ENCODE measurements at places on chromosomes 3 and 15.

DNA sequence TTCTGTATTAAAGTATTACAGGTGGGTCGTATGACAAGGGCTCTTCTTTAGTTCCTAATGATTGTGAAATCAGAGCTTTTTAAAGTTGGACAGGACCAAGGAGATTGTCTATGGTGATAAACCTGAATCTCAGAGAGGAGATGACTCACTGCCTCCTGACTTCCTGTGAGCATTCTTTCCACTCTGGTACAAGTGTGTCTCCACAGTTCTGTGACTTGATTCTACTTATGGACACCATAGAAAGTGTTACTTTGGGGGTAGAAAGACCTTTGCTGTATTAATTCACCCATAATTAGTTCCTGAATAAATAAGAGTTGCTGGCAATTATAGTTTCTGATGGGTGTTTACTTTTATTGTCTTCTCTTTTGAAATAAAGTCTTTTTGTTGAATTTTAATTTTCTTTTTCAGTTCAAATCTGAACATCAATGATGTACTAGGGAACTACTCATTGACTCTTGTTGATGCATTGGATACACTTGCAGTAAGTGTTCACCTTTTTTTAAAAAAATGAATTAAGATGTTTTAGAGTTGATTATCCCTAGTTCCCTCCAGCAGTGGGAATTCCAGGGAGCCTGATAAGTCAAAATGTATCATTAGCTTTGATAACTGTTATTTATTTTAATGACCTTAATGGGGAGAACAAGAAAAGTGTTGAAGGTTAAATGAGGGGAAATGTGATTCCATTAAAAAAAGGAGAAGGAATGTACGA is 7.4 kb downstream of the EDEM1 start:
- no peak for DNase-seq

DNA sequence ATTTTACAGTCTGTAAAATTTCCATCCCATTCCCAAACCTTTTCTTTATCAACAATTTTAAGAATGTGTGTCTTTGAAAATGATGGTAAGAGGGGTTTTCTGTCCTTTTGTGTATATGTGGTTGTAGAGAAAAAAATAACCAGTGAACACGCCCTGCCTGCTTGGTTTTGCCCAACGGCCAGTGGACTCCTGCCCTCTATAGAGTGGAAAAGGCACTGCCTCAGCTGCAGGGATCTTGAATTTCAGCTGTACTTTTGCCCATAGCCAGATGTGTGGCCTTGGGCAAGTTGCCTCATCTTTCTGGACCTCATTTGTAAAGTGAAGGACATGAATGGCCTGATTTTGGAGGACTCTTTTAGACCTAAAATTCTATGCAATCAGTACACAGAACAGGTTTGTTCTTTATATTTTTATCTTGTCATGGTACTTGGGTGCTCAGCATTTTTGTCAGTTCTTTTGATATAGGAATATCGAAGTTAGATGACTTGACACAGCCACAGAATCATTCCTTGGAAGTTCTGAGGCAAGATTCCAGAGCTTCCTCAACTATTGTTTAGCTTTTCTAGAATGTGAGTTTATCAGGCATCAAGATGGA is 81.0 kb downstream of the CLDN11 start:
- no peak for DNase-seq

DNA sequence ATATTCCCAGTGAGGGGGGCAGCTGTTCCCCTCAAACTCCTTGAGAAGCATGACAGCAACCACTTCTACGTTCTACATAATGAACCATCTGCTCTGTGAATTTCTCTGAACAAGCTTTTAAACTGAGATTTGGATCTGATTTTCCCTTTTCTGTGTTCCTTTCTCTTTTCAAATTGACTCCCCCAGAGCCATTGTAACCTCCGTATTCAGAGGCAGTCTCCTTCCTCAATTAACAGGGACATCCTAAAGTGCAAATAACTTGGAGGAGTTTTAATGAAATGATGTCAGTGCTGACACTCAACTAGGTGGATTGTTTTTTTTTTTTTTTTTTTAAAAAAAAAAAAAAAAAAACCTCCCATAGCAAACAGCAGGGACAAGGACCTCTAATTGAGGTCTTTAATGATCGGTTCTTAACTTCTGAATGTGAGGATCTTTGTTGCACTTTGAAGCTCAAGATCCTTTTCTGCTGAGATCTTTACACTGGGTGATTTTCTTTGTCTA is 48.8 kb downstream of the ADAMTS9 start:
- no peak for DNase-seq

- DNase-seq = no peak
Measured at GRCh38 chr3:128269006-128269775, 115.9 kb downstream of the EEFSEC start.

GRCh38 chr15:47746516-47746915 is 29.2 kb downstream of the SEMA6D start:
- no peak for DNase-seq

DNA sequence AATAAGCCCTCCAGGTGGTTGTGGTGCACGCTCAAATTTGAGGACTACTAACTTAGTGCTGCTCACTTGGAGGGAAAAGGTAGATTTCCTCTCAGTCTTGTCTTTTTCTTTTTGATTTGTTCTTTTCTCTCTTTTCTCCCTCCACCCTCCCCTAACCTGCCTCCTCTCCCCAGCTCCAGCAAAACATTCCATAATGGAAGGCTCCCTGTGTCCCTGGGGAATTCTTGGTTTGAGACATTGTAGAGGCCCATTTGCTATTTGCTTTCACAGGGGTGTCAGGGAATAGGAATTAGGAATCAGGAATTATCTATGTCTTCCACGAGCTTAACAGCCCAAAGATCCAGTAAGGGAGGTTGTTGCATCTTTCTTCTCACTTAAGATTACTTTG is 136.8 kb upstream of the UMPS start:
- no peak for DNase-seq

DNA sequence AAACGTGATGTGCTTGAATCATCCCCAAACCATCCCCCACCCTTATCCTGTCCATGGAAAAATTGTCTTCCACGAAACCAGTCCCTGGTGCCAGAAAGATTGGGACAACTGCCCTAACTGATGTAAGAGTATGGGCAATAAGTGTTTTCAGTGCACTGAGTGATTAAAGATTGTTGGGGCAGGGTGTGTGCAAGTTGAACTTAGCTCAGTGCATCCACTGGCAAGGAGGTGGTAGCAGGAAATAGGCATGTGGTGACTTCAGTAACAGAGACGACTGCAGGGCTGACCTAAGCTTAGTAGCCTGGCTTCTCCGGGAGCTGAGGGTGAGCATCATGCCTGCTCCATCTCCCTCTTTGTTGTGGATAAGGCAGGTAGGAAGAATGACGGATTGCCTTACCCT is 27.5 kb downstream of the PAQR9 start:
- no peak for DNase-seq

DNA sequence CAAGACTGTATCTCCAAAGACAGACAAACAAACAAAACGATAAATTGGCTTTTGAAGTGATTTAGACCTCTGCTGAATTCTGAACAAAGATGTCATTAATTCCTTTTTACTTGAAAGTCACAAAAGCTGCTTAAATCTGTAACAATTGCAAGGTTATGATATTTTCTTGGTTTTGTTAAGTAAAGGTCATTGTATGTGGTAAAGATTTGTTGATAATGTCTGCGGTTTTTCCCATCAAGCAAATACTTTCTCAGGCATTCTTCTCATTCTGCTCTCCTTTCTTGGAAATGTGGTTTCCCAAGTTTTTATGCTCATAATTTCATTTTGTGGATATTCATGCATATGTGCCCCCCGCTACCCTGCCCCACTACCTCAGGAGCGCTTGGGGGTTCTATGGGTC is 116.5 kb downstream of the SLMAP start:
- no peak for DNase-seq

- DNase-seq = no peak
Measured at GRCh38 chr3:23128655-23129054, 74.5 kb upstream of the UBE2E2 start.

- no peak for DNase-seq
Measured at GRCh38 chr15:48413304-48413703, 82.1 kb downstream of the DUT start.

GRCh38 chr15:81178365-81178764 is 18.3 kb upstream of the IL16 start:
- DNase-seq = no peak

- no peak for DNase-seq
Measured at GRCh38 chr3:16534640-16535262, 21.3 kb upstream of the RFTN1 start.

GRCh38 chr3:97278506-97278905 is 464.1 kb downstream of the EPHA6 start:
- no peak for DNase-seq

GRCh38 chr3:11074011-11074410 is 80.3 kb upstream of the HRH1 start:
- no peak for DNase-seq

DNA sequence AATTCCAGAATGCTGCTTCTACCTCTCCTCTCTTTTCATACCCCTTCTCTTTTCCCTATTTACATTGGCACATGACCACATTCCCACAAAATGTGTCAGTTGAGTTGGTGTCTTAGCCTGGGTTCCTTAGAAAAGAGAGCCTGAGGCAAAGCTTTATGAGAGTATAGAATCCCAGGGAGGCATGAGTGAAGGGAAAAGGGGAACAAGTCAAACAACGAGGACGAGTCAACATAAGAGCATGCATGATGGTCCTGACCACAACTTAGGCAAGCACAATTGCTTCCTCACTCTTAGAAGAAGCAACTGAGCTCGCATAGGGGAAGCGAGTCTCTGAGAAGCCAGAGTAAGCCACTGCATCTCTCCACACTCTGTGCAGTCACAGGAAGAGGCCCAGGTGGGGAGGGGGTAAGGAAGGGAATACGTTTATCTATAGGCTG is 15.4 kb upstream of the ZNF774 start:
- no peak for DNase-seq

DNA sequence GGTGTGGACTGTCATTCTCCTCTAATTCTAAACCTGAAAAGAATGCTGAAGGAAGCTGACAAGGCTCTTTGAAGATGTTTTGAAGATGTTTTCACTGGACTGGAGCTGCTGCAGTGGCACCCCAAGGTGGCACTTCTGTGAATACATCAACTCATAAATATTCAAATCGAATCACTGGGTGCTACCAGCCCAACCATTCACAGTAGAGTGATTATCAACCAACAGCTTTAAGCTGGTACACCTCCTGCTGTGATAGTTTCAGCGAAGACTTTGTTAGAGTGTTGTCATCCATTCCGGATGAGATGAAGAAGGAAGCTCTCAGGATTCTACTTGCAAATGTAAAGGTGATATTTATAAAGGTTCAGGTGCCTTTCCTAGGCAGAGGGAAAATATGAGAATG is 106.6 kb downstream of the LSAMP start:
- DNase-seq = no peak

GRCh38 chr15:95300958-95301357 is 1029.5 kb upstream of the NR2F2 start:
- no peak for DNase-seq

DNA sequence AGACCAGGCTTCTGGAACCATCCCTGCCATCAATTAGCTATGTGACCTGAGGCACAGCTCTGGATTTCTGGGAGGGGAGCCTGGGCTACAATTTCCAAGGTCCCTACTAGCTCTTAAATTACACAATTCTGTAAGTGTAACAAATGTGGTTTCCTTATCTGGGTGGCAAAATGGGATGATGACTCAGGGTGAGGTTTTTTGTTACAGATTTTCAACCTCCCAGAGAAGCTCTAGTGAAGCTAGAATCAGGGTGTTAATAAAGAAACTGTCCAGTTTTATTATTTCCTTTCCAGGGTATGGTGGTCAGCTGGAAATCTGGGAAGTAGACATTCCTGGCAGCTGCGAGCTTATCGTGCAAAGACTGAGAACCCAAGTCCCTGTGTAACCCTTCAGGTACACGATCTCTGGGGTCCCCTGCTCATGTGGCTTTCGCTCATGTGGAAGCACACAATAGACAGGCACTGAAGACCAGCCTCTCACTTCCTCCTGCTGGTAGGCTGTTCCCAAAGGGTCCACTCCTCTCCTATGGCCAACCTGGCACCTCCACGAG is 7.3 kb downstream of the RAB27A start:
- DNase-seq = no peak

GRCh38 chr3:186200726-186201125 is 91.8 kb upstream of the ETV5 start:
- DNase-seq = no peak

DNA sequence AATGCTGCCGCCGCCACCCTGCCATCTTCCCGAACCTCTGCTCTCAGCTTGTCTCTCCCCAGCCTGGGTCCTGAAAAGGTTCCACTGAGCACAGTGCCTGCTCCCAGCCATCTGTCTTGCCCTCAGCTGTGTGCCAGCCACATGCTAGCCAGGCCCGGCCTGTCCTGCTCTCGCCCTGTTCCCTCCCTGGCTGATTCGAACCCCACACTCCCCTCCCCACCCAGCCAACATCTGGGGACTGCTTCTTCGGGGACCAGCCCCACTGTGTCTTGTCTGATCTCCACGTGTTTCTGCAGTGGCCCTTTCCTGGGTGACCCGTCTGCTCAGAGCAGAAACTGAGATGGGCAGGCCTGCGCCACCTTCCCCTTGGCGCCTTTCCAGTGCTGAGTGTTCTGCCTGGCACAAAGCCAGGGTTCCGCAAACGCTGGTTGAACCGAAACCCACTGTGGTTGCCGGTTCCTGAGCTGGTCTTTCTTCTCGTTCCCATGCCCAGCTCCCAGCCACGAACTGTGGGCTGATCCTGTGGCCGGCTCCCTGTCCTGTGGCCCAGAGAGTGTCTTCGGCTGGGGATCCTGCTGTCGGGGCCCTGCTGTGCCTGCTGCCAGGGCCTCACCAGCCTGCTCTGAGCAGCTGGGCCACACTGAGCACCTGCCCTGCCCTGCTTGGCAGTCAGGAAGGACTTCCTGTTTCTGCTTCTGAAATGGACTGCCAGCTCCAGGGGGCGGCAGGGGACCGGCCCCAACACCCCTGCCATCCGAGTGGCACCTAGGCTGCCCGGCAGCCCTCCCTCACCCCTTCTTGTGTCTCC is 62.7 kb upstream of the KLF13 start:
- DNase-seq = peak; percentile 74

GRCh38 chr3:127711021-127711695 is 38.4 kb downstream of the ABTB1 start:
- no peak for DNase-seq

DNA sequence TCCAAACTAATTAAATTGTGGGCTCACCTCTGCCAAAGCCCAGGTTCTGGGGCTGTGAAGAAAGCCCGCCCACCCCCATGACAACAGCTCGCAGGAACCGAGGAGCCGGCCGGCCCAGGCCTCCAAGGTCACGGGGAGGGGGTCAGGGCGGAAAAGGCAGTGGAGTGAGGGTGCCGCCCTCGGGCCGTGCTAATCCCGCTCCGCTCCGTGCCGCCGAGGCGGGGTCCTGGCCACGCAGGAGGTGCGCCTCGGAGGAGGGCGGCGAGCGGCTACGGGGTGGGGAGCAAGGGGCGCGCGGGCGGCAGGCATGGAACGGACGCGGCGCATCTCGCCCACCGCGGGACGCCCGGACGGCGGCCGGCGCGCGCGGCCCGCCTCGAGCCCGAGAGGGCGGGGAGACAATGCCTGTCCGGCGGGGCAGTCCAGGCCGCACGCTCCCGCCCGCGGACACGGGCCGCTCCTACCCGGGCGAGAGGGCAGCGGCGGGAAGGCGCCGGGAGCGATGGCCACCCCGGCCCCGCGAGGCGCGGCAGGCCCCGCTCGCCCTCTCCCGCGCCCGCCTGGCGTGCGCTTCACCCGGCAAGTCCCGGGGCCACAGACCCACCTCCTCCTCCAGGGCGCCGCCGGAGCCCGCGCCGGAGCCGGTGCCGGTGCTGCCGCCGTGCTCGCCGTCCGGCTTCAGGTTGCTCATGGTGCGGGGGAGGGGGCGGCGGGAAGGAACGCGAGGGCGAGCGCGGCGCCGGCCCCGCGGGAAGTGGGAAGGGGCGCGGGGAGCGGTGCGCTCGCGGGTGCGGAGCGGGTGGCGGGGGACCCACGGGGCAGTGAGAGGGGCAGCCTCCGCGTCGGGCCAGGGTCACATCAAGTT is 528 bp downstream of the RBPMS2 start:
- DNase-seq = no peak

GRCh38 chr15:65494076-65494475 is 23.4 kb downstream of the DPP8 start:
- DNase-seq = no peak

All from stimulated activated CD4-positive, alpha-beta T cell treated with anti-CD3 and anti-CD28 coated beads, Interleukin-2, amount 100 ng/mL, for 24 hours (primary cell).